ENCODE measurements at places on chromosomes 4 and X.
A peak's percentile ranks its signal among the peaks of the same experiment; 100 is the strongest.

- H3K27me3 ChIP-seq = no peaks in the 10 kb centered on the region
- no peaks in the 10 kb centered on the region for H3K36me3 ChIP-seq
- no peak overlapping the region for H3K27ac ChIP-seq
- H3K4me1 ChIP-seq = no peaks in the 10 kb centered on the region
- no peak overlapping the region for H3K4me3 ChIP-seq
- DNase-seq = no peak
These were observed 763.4 kb downstream of the PCDH18 start for GRCh38 chr4:136768925-136769275.

DNA sequence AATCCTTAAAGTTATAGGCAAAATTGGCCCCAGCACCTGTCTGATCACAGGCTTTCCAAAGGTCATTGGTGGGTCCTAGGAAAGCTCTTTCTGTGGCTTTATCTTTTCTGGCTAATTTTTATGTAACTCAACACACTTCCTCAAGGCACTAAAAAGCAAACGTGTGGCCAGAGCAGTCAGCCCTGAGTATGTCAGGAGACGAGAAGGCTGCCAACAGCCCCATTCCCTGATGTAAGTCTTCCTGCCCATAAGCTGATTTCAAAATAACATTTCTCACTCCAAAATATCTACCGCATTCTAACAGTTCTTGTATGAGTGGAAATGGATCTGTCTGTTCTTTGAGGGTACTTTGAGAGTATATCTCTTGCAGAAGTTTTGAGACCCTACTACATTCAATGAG, 25.5 kb upstream of the FUNDC1 start:
- H3K4me1 ChIP-seq = no peaks in the 10 kb centered on the region
- no peak overlapping the region for H3K4me3 ChIP-seq
- H3K27ac ChIP-seq = no peak overlapping the region
- no peaks in the 10 kb centered on the region for H3K27me3 ChIP-seq
- no peaks in the 10 kb centered on the region for H3K36me3 ChIP-seq

- H3K36me3 ChIP-seq = no peaks in the 10 kb centered on the region
- no peak overlapping the region for H3K27ac ChIP-seq
- H3K4me1 ChIP-seq = no peaks in the 10 kb centered on the region
- DNase-seq = no peak
These were observed 20.8 kb downstream of the HMX1 start for GRCh38 chr4:8850830-8851188.

DNA sequence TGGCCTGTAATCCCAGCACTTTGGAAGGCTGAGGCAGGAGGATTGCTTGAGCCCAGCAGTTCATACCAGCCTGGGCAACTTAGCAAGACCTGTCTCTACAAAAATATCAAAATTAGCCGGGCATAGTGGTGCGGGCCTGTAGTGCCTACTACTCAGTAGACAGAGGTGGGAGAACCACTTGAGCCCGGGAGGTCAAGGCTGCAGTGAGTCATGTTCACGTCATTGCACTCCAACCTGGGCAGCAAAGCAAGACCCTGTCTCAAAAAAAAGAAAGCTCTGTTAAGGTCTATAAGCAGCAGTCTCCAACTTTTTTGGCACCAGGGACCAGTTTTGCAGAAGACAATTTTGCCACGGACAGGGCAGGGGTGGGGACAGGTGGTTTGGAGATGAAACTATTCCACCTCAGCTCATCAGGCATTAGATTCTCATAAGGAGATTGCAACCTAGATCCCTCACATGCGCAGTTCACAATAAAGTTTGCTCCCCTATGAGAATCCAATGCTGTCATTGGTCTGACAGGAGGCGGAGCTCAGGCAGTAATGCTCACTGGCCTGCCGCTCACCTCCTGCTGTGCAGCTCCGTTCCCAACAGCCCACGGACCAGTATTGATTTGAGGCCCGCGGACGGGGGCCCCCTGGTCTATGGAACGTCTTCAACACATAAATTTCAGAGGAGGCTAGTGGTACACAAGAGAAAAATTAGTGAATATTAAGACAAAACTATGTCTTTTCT, 67.9 kb downstream of the KLHL8 start:
- no peaks in the 10 kb centered on the region for H3K4me1 ChIP-seq
- H3K27ac ChIP-seq = no peak overlapping the region
- H3K27me3 ChIP-seq = no peaks in the 10 kb centered on the region
- H3K4me3 ChIP-seq = no peak overlapping the region
- no peak for DNase-seq
- H3K36me3 ChIP-seq = no peaks in the 10 kb centered on the region

DNA sequence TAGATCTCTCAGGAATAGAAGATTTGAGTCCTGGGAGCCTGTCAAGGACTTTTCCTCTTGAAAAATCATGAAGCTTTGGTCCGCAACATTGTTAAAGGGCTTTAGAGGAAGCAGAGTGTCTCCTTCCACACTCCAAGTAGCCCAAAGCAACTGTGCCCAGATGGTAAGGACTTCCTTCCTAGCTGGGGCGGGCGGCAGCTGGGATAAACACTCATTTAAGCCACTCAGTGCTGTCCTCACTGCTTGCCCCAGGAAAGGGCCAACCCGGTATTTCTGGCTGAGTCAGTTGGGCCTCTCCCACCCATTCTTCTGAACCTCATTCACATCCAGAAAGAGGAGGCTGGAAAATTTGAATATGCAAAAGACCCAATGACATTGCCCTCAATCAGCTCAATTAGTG, 144.3 kb downstream of the CHIC2 start:
- no peak overlapping the region for H3K4me3 ChIP-seq
- peaks cover 35% of the 10 kb centered on the region for H3K4me1 ChIP-seq
- H3K27me3 ChIP-seq = no peaks in the 10 kb centered on the region
- peak; percentile 48 for DNase-seq
- H3K36me3 ChIP-seq = no peaks in the 10 kb centered on the region

GRCh38 chrX:88886908-88887307, 139.9 kb downstream of the CPXCR1 start:
- H3K27ac ChIP-seq = no peak overlapping the region
- no peak overlapping the region for H3K4me3 ChIP-seq
- DNase-seq = no peak
- no peaks in the 10 kb centered on the region for H3K27me3 ChIP-seq
- no peaks in the 10 kb centered on the region for H3K4me1 ChIP-seq

Measured in GM23248 (cell line).